ENCODE measurements at places on chromosomes 16 and 17. TPM values are rescaled to one million over a fixed set of nuclear protein-coding genes. Genes with fewer than 3 reads are reported as not detected.

GRCh38 chr16:75420987-75421819 lies 12.1 kb downstream of the CFDP1 start:
- DNase-seq: no peak

GRCh38 chr17:14446825-14447224 lies 145.9 kb downstream of the HS3ST3B1 start:
- no peak for DNase-seq

- no peak for DNase-seq
Measured at GRCh38 chr17:21140911-21141310, 14.1 kb downstream of the DHRS7B start.

- no peak for DNase-seq
Measured at GRCh38 chr17:19368229-19368628, 5.7 kb upstream of the B9D1 start.

DNA sequence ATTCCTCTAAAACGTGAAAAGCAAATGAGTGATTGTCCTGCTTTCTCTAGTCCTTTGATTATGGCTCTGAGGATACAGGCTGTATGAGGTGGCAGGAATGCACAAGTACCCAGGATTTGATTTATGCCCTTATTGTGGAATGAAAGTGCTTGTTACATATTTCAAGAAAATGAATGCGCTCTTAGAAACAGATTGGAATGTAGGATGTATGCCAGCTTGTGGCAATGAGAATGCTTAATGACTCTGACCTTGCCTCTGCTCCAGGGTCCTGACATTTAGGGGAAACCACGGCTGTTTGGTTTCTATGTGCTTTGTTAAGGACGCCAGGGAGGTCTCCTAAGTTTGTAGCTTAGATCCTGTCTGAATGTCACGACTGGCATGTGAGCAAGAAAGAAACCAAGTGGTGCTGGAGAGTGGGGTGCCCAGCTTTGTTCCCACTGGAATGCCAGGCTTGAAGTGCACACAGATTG lies 22.0 kb downstream of the PRCD start:
- no peak for DNase-seq

GRCh38 chr17:59331129-59331928 lies at the start of gene YPEL2:
YPEL2 (plus strand) TSS chr17:59331655; CDS start chr17:59353410, 21,755 bp downstream.
- peak; percentile 67 for DNase-seq

DNA sequence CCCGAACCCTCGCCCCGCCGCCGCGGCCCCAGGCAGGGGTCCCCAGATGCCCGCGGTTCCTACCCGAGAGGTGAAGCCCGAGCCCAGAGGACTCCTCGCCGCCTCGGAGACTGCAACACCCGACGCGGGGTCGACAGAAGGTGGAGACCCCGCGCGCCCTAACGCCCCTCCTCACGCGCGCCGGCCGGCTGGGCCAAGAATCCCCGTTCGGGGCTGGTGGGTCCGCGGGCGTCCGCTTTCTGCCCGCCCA lies 515 bp downstream of the SUMO2 start:
- DNase-seq: no peak

GRCh38 chr17:16477255-16477654 lies 14.7 kb downstream of the LRRC75A start:
- peak; percentile 68 for DNase-seq

DNA sequence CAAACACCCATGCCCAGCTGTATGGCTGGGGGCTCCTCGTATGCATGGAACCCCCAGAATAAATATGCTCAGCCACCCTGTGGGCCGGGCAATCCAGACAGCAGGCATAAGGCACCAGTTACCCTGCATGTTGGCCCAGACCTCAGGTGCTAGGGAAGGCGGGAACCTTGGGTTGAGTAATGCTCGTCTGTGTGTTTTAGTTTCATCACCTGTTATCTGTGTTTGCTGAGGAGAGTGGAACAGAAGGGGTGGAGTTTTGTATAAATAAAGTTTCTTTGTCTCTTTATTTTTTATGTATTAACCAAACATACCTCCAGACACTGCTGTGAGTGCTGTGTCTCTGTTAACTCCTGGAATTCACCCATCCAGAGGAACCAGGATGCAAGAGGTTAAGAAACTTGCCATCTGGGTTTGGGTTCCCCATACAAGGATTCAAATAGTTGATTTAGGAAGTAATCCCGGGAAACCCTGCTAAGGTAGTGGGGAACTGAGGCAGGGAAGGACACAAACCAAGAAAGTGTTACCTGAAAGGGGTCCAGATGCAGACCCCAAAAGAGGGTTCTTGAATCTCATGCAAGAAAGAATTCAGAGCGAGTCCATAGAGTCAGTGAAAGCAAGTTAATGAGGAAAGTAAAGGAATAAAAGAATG lies 37.4 kb upstream of the IL21R start:
- no peak for DNase-seq

DNA sequence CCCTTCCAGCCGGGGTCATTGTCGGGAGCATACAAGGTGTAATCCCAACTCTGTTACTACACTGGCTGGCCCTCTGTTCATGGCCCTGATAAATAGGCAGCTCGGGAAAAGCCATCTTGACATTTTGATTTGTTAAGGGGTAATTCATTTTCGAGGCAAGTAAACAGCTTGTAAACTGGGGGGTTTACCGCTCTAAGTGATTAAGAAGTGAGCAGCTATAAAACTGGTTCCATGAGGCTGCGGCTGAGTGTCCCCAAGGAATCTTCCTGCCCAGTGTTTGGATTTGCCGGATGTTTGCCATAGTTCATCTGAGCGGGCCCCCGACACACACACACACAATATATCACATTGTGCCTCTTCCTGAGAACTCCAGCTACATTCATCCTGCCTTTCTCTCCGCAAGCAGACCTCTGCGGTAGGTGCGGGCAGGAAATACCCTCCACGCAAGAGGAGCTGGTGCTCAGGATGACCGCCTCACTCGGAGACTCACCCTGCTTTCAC lies 92.2 kb downstream of the SOCS1 start:
- DNase-seq: no peak

GRCh38 chr17:11803231-11803969 lies 193.9 kb downstream of the ZNF18 start:
- no peak for DNase-seq

GRCh38 chr17:69524854-69525253 lies 110.4 kb downstream of the MAP2K6 start:
- no peak for DNase-seq

DNA sequence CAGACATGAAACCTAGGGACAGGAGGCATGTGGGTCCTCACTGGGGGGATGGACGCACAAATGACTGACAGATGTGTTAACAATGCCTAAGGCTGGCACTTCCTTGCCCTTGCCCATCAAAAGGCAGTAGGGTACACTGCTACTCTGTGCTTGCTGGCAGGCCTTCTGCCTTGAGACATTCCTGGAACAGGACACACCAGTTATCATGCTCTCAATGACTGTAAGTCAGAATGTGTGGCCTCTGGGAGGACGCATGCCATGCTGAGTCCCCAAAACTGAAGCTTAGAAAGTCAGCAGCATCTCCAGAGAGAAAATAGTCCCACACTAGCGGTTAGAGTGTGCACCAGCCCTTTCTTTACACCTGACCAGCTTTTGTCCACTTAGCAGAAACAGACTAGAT lies 16.1 kb upstream of the SREBF1 start:
- no peak for DNase-seq

The PLXDC1 gene
- total RNA-seq: 0.67 TPM

The CDH5 gene
- 0.67 TPM for total RNA-seq

Measured in kidney epithelial cell (primary cell).